Renal pelvis (tissue), 12 donors: ENCODE measurements at places on chromosomes 4 and X. TPM values are rescaled to one million over a fixed set of nuclear protein-coding genes. Genes with fewer than 3 reads are reported as not detected.
A peak's percentile ranks its signal among the peaks of the same experiment; 100 is the strongest.

C1QTNF7 gene
- polyA plus RNA-seq: 22.8 TPM

DNA sequence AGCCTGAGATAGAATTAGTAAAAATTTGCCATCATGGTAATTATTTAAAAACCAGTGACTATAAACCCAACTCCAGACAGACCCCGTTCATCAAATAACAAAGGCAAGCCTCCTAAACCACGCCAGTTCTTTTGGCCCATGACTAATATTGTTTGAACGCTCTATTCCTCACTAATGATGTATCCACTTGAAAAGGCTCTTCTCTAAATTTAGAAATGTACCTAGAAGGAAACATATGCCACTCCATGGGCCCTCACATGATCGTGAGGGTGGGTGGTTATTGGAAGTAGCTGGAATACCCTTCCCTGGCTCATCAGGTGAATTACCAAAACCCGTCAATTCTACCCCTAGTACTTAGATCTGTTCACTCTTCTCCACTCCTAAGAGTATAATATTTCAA is 249.2 kb downstream of the COL25A1 start:
- DNase-seq: no peak

GRCh38 chrX:40996886-40997530 is 88.2 kb upstream of the USP9X start:
- DNase-seq: peak; percentile 57

EPHA5 gene
- polyA plus RNA-seq: 0.77 TPM

DNA sequence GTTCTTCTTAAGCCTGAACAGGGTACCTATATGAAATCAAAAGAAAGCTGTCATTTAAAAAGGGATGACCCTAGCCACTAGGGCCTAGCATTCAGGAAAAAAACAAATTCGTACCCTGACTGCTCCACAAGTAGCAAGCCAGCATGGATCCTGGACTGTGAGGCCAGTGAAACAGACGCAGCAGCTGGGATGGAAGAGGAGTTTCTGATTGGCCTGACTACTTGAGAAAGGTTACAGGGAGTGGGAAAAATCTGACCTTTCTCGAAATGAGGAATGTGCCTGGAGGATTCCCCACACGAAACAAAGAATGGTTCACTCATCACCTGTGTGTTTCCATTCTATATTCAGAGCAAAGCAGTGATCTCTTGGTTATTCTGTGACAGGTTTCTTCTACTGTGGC is 87.6 kb upstream of the JADE1 start:
- no peak for DNase-seq

- DNase-seq: peak; percentile 5
These were observed at the start of gene MGAT4D for GRCh38 chr4:140497747-140498636. Gene MGAT4D (minus strand): TSS chr4:140498293. CDS start chr4:140498222, 71 bp downstream.

RTL3 gene
- not detected for polyA plus RNA-seq

GRCh38 chr4:18318682-18319388 is 297.3 kb upstream of the LCORL start:
- peak; percentile 23 for DNase-seq

UGT2B7 gene
- 87.8 TPM for polyA plus RNA-seq

DNA sequence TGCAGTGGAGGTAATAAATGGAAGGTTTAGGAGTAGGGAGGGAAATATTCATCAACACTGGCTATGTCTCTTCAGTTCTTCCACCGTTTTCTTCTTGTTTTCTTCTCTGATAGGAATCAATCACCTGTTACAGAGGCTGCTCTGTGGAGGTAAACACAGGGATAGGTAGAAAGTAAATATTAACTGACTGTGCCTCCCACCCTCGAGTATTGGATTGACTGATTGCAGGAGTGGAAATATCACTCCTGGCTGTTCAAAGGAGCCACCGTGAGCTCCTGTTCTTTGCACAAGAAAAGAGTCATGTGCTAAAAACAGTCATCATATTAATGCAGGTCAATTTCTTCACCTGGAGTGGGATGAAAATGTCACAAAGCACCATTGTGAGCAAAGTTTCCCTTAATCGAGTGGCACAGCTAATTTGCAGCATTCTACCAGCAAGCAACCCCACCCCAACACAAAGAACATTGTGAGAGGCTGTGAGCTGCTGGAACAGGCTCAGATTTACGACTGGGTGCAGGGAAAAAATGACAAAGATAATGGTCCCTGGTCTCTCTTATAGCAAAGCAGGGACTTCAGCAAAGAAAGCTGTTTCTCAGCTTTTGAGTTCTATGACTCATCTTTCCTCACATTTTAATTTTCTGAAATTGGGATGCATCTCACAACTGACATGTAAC is 113.7 kb upstream of the TSPAN5 start:
- no peak for DNase-seq

C4orf17 gene
- 0.19 TPM for polyA plus RNA-seq

DNA sequence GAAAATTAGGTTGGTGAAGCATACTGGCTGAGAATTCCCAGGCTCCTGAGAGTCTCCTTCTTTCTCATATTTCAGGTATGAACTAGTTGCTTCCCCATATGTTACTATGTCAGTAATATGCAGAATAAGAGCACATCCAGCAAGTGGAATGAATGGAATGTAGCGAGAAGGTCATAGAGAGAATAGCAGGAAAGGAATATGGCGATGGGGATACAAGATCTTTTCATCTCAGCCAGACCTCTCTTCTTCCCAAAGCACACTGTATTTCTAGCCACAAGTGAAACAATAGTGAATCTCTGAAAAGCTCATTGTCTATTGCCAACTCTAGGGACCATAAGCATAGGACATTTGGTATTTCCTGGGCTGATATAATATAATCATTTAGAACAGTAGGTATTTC is 54.6 kb upstream of the MMAA start:
- DNase-seq: no peak

RAB40AL gene
- polyA plus RNA-seq: not detected

GLRA3 gene
- 0.03 TPM for polyA plus RNA-seq

DNA sequence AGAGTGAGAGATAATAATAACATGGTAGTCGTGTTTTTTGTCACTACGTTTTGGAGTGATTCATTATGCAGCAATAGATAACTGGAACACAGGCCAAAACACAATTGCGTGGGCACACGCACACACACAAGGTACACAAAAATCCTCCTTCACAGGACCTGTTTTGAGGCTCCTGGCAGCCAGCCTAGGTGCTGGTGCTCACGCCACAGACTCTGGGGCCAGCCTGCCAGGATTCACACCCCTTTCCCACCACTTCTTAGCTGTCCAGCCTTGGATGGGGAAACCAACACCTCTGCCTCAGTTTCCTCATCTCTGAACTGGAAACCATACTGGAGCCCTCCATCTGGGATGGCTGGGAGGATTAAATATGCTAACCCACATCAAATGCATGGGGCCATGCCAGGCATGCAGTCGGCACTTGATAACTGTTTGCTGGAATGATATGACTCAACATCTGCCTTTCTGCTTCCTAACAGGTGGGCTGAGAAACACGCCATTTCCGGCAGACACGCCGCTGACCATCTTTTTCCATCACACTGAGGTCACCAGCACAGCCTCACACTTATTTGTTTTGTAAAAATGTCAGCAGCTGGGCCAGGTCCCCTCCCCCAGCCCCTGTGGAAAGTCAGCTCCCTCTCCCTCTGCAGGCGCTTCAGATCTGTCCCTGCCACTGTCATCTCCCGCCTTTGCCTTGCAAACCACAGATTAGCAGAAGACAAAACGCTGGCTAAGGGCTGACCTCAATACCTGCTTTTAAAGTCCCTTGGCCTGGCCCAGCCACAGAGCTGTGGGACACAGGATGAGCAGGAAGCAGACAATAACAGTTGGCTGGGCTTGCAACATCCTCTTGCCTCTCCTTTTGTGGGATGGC is 237.5 kb downstream of the BCOR start:
- no peak for DNase-seq

DDIT4L gene
- polyA plus RNA-seq: 2.6 TPM

- no peak for DNase-seq
These were observed 7.6 kb downstream of the CYBB start for GRCh38 chrX:37787423-37787869.

FGF5 gene
- polyA plus RNA-seq: 0.01 TPM

GRCh38 chr4:122602277-122603142 is 18.4 kb downstream of the IL21 start:
- peak; percentile 9 for DNase-seq

DNA sequence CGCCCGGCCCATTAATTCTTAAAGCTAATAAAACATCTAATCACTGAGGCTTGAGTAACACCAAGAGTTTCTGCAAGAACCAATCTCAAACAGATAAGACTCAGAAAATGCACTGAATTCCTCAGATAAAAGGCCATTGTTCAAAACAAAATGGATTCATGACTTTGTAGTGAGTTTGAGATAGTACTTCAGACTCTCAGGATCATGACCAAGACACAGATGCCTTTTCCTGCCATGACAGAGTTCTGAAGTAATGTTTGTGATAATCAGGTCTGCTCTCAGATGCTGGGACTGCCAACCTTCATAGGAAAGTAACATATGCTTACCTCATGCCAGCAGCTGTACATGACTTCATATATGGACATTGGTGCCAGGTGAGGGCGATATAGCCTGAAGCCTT is 54.6 kb downstream of the NIPAL1 start:
- no peak for DNase-seq

DNA sequence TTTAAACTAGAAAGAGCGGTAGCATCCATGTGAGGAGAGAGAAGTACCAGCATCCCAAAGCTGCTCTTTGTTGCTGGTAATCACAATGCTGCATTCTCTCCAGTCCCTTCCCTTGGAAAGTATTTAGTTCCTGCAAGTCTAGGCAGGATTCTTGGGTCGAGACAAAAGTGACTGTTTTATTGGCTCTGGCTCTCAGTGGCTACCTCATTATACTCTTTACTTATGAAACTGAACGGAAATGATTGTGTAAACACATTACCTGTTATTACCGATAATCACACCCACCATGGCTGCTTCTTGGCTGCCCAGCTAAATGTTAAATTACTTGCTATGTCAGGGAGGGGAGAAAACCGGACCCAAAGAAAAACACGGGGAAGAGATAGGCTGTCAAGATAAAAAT is 26.2 kb downstream of the ATXN3L start:
- DNase-seq: no peak

XG gene
- polyA plus RNA-seq: 0.30 TPM

- no peak for DNase-seq
These were observed 665.2 kb downstream of the GRID2 start for GRCh38 chr4:92968996-92969395.

TCEAL7 gene
- 39.3 TPM for polyA plus RNA-seq

PNMA5 gene
- 0.51 TPM for polyA plus RNA-seq

PLAC8 gene
- polyA plus RNA-seq: 3.0 TPM

DNA sequence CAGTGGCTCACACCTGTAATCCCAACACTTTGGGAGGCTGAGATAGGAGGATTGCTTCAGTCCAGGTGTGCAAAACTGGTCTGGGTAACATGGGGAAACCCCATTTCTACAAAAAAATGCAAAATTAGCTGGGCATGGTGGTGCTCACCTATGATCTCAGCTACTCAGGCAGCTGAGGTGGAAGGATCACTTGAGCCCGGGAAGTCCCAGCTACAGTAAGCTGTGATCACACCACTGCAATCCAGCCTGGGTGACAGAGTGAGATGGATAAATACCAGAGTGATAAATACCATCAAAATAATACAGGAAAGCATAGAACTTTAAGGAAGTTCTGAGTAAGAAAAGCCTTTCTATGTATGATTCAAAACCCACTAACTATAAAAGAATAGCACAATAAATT is 52.8 kb downstream of the LRBA start:
- DNase-seq: no peak

DNA sequence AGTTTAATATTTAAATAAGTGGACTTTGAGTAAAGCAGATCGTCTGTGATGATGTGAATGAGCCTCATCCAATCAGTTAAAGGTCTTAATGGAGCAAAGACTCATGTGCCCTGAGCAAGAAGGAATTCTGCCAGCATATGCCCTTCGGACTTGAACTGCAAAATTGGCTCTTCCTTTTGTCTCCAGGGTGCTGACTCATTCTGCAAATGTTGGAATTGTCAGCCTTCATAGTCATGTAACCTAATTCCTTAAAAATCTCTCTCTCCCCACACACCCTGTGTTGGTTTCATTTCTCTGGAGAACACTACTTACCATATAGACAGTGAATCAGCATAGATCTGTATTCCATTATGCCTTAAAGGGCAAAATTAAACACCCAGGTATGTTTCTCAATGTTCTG is 609.8 kb upstream of the GALNTL6 start:
- no peak for DNase-seq

DNA sequence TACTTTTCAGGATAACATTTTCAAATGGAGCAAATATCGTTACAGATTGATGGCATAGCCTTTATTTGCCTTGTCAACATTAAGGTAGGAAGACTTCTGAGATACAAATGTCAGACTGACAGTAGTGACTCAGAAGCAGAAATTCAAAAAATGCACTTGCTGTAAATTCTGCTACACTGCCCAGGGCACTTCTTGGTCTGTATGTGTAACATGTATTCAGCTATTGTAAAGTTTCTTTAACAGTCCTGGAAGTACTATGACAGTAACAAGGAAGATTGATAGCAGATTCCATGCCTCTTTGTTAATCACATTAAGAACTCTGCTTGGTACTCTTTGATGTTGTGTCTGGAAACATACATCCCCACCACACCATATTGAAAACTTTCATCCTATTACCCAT is 69.6 kb upstream of the PCDH18 start:
- DNase-seq: no peak

GRCh38 chr4:187064033-187064432 is 340.4 kb upstream of the FAT1 start:
- no peak for DNase-seq

- DNase-seq: no peak
These were observed 110.6 kb downstream of the ANK2 start for GRCh38 chr4:113159942-113160545.

GABRB1 gene
- 1.2 TPM for polyA plus RNA-seq

GRCh38 chr4:84503495-84504437 is 4.7 kb upstream of the NKX6-1 start:
- peak; percentile 82 for DNase-seq

- DNase-seq: no peak
These were observed 209.2 kb downstream of the LHFPL1 start for GRCh38 chrX:112470551-112470950.

DNA sequence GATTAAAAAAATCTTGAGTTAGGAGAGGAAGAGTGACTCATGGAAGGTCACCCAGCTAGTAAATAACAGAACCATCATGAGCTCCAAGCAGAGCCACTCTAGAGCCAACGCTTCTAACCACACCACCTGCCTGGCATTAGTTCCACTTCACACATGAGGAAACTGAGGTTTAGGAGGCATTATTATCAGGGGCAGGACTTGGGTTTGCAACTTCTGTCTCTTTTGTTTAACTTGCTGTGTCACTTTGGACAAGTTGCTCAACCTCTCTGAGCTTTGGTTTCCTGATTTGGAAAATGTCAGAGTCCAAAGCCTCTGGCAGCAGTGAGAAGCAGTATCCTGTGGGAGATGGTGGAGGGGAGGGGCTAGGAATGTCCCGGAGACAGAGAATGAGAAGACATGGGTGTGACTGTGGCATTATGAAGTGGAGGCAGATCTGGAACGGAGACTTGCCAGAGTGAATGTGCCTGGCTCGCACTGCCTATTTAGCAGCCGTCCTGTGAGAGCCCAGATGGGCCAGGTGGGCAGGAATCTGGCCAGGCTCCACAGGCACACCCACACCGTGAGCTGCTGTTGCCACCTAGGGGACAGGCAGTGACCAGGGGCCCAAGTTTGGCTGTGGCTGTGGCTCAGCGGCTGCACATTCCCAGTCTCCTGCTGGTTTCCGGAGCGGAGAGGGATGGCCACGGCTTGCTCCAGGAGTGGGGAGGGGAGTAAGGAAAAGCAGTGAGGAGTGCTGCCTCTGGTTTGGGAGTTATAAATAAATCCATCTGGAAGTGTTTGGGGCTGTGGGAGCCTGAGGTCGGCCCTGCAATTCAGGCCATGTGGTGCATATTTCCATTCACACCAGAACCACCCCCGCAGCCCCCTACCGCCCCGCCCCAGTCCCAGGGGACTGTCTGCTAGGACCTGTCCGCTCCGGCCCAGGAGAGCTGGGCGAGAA is 93.4 kb downstream of the NHSL2 start:
- no peak for DNase-seq

- no peak for DNase-seq
These were observed 45.6 kb downstream of the SLIT2 start for GRCh38 chr4:20297261-20297660.
